ENCODE measurements at places on chromosomes 2 and 18. TPM values are rescaled to one million over a fixed set of nuclear protein-coding genes. Genes with fewer than 3 reads are reported as not detected.

DNA sequence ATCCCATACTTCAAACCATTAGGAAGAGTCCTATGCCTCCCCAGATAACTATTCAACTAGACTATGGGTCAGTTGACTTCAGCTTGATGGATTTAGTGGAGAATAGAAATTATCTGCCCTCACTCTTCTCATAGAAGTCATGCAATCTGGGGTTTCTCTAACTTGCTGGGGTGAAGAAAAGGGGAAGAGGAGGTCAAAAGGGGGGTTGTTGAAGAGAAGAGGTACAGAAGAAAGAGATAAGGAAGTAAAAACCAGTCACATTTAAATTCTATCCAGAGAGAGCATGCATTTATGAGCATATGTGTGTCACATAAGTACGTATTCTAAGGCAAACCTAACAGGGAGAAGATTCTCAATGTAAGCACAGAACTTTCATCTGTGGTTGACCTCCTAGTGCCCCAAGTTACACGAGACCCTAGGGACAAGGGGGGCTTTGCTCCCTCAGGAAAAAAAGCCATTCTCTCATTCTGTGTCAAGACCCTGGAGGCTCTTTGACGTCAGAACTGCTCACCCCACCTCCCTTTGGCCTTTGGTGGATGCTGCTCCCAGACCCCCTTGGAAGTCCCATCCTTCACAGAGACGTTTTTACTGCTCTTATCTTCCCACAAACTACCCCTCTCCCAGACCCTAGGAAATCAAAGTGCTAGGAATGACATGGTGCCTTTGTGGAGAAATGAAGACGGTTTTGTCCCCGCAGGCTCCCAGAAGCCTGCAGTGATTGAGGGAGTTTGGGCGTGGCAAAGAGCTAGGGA is 236.8 kb upstream of the TNP1 start:
- no peak for DNase-seq

DNA sequence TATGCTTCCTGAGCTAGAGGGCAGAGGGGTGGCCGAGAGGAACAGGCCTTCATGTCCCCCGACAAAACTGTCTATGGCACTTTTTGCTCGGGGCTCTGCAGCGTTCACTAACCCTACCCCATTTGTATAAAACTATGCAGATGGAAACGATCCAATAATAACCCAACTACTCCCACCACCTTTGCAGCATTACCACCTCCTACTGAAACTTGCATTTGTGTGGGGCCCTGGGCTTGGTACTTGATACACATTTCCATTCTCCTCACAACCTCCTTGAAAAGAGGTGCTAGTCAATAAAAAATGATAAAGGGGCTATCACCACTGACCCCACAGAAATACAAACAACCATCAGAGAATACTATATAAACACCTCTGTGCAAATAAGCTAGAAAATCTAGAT is 63.5 kb upstream of the FOSL2 start:
- DNase-seq = no peak

GRCh38 chr18:24535527-24536295 is 75.3 kb downstream of the HRH4 start:
- no peak for DNase-seq

GRCh38 chr2:65033178-65033577 is 23.0 kb upstream of the CEP68 start:
- DNase-seq = peak; percentile 65

NAGK gene
- 221 TPM for total RNA-seq
